GM13977 (cell line): ENCODE measurements at places on chromosomes 6 and 20.

GRCh38 chr6:125679128-125679527 lies 70.3 kb upstream of the HEY2 start:
- DNase-seq, result no peak

DNA sequence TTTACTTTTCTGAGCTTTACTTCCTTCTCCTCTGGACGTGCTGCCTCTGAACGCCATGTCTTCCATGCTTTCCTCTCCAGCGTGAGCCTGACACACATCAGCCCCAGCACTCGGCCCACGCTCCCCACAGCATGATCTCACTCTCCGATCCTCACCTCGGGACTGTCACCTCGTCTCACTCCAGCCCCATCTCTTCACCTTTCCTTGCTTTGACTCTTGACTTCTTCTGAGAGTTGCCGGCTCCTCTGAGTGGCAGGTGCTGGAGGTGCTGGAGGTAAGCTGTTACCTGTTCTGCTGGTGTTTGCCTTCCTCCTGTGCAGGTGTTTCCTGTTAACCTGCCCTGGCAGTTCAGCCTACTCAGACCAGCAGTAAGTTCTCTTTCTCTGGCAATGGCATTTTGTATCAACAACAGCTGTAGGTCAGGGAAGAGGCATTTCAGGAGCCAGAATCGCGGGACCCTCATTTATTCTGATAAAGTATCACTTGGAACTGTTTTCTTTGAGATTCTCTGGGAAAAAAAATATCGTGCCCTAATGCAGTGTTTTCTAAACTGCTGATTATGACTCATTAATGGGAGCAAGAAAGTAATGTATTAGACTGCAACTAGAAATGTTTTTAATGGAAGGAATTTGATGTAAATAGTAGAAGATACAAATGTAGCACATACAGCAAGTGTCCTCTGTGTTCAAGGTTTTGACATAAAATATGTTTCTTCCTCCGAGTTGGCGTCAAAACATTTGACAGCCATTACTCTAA lies 106.5 kb downstream of the ARID1B start:
- DNase-seq, result no peak

DNA sequence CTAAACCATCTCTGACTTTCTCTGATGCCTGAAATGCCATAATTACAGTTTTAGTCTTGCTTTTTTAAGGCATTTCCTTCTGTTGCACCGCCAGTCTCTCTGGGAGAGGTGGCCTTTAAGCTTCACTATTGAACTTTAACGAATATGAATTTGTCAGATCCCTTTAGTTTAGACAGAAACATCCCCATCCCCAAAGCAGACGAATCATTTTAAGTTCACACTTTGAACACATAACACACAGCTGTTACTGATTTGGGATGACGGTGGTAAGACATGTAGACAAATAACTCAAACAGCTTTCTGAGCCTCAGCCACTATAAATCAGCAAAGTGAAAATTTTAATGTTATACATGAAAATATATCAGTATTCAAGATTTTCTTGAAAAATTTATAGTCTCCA lies 7.2 kb upstream of the IPCEF1 start:
- DNase-seq, result no peak

DNA sequence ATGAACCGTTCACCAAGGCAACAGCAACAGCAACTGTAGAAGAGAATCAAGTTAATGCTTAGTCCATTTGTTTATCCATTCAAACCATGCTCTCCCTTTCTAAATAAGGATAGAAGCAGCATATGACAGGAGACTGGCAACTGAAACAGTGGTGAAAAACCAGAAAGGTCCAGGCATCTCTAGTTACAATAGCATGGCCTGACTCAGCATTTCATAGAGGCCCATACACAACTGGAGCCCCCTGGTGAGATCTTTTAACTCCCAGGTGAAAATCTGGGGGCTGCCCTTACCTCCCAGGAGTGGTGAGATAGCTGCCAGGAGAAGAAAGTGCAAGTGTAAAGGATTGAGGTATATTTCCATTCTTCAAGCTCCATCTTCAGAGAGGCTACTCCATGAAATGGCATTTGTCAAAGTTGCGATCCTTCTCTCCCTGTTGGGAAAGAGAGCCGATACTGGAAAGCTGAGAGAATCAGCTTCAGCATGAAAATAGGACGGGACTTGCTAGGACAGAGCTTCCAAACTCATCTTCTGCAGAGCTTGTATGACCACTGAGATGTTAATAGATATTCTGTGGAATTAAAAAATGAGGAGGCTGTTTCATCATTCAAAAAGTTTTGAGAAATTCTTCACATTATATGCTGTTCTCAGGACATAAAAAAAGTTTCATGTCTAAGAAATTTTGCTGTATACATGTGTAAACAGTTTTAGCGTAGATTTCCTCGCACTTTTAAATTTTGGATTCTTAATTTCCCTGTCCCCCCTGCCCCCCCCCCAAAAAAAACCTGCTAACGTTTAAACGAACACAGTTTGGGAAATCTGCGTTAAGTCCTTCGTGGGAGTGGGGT lies 10.9 kb upstream of the SLC2A12 start:
- no peak for DNase-seq

DNA sequence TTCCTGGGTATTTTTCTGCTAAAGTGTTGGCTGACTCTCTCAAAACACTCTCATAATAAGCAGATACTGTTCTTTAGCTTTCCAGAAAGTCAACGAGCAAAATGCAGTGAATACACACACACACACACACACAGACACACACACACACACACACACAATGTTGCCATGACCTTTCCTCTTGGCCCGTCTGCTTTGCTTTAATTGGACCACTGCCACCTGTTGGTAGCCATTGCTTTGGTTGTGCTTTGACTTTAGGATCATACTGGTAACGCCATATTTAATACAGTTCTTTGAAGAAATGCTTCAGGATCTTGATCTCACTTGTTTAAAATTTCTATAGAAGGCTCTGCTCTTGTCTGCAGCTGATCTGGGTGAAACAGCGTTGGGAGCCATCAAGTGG lies 4.4 kb downstream of the FIG4 start:
- no peak for DNase-seq

- DNase-seq, result peak; percentile 74
Measured at GRCh38 chr20:18019068-18019467, 38.6 kb downstream of the OVOL2 start.

GRCh38 chr20:32582659-32583580 lies 2.2 kb downstream of the NOL4L start:
- DNase-seq, result peak; percentile 69

- no peak for DNase-seq
Measured at GRCh38 chr6:21742238-21742660, 148.7 kb downstream of the SOX4 start.

DNA sequence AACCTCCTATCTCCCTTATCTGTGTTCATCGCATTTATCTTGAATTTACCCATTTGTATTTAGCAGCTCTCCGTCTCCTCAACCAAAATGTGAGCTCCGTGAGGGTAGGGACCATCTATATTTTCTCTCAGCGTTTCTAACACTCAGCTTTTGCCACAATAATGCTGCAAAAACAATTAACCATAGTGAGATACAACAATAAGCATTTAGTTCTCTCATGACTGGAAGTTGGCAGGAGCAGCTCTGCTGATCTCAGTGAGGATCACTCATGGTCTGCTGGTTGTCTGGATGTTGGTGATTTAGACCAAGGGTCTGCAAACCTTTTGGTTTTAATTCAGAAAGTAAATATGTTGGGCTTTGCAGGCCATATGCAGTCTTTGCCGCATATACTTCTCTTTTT lies 394.8 kb upstream of the RNF217 start:
- DNase-seq, result no peak

DNA sequence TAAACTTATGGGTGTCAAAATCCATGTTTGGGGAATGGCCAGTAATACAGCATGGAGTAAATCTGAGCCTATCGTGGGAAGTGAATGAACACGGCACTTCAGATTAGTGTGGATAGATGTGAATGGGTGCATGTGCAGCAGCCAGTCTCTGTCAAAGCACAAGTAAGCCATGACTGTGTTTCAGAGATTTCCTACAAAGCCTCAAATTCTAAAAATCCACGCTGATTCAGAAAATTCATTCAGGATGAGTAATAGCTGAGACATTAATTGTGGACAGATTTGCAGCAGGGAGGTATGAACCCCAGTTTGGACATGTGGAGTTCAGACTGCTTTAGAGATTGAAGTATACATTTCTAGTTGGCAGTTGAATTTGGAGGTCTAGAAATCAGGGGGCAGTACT lies 115.1 kb downstream of the QKI start:
- no peak for DNase-seq

GRCh38 chr6:115554060-115554459 lies 506.6 kb downstream of the FRK start:
- no peak for DNase-seq

DNA sequence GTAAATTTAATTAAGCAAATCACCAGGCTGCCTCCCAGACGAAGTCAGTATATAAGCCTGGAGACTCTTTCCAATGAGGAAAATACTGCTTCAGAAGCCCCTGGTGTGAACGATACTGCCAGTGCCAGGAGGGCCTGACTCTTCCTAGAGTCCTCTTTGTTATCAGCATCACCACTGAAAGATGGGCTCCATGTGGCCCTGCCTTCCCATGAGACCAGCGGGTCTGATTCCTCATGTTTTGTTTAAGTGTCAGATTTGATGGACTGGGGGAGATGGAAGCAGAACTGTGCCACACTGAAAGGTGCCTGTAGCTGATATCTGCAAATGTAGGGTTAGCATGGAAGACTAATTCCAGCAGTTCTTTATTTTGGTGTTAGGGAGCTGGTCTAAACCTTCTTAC lies 7.9 kb downstream of the NQO2 start:
- DNase-seq, result no peak

DNA sequence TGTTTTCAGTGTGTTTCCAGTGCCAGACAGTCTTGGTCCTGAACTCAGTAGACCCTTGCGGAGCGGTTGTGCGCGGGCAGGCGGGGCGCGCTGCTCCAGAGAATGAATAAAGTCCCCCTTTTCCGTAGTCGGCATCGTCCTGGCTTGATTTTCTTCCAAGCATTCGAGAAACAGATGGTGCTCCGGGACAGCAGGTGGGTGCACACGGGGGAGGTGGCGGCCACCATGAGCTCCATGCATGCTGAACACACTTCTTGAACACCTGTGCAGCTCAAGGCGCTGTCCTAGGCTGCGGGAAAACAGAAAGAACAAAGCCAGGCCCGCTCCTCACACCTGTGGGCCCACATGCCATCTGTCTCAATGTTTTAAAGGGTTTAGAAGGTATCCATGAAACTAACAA lies 125.2 kb downstream of the TAF4 start:
- DNase-seq, result no peak

- DNase-seq, result no peak
Measured at GRCh38 chr20:41639630-41640029, 21.5 kb upstream of the CHD6 start.

GRCh38 chr6:36691612-36692011 lies 6.0 kb upstream of the RAB44 start:
- no peak for DNase-seq

DNA sequence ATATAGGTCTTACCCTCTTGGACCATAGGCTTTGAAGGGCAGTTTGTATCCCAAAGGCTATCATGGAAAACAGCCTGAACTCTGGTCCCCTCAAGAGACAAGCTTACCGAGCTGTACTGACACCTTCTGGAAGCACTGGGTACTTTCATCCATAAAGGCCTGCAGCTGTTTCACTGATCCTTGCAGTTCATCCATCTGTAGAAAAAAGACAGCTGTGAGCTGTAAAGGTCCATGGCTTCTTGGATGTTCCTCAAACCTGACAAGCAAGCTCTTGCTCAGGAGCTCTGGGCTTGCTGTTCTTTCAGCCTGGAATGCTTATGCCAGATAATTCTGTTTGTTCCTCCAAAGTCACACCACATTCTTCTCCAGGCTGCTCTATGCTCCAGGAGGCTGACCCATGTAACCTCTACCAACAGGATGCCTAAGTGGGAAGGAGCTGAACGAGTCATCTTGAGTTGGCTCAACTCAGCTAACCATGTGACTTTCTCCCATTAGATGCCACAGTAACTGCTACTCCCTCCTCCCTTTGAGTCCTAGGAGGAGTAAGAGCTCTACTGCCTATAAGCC lies 8.8 kb upstream of the NDRG3 start:
- DNase-seq, result peak; percentile 58

- no peak for DNase-seq
Measured at GRCh38 chr6:107695061-107695720, 128.9 kb downstream of the SCML4 start.

DNA sequence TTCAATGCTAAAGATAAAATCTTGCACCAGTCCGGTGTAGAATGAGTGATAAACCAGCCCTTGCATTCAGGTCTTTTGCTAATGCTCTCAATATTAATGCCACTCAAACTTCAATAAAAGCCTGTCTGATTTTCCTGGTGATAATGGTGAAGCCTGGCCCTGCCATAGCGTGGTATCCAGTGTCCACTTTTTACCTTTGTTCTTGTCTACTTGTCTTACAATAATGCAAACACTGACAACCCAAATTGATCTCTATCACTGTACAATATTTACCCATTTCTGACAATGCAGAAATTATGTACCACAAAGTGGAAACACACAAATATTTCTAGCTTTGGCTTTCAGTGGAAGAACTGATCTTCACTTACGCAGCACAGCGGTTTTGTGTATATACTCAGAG lies 189.1 kb downstream of the ZDHHC14 start:
- DNase-seq, result no peak

- DNase-seq, result no peak
Measured at GRCh38 chr6:93164781-93165180, 254.6 kb downstream of the EPHA7 start.

GRCh38 chr6:35044761-35045421 lies 96.2 kb downstream of the TCP11 start:
- DNase-seq, result no peak

- DNase-seq, result no peak
Measured at GRCh38 chr6:72524011-72524645, 97.7 kb upstream of the KCNQ5 start.

DNA sequence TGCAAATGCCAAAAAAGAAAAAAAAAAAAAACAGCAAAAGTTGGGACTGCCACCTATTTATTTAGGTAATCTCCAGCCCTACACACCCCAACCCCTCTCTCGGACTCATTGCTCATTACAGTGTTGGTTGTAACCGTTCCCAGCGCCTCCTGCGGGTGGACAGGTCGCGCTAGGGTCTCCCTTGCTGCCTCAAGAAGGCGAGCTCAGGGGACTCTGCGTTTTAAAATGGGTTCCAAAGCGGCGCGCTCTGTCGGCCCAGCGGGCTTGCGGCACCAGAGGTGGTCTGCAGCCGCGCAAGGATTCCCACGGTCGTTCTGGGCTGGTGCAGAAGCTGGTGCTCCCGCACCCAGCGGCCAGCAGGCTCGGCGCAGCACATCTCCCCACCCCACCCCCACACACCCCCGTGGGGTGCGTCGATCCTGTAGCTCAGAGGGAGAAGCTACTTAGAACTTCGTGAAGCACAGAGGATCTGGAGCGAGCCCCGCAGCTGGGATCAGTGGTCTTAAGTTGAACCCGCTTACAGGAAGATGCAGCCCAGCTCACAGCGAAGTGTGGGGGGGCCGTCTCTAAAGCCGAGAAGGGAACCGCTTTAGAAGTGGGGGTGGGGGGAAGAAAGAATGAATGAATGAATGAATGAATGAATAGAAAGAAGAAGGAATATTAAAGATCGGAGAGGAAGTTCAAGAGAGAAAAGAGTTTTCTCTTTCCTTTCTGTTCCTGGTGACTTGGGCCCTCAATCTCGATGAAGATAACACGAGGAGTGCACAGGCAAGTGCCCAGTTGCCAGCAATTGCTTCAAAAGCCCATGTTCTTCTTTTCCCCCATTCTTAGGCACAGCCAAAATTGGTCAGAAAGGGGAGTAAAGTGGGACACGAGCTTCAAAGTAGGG lies 780 bp downstream of the TFAP2A start:
- DNase-seq, result no peak
